ENCODE measurements at places on chromosomes 16 and 17.
A peak's percentile ranks its signal among the peaks of the same experiment; 100 is the strongest.

DNA sequence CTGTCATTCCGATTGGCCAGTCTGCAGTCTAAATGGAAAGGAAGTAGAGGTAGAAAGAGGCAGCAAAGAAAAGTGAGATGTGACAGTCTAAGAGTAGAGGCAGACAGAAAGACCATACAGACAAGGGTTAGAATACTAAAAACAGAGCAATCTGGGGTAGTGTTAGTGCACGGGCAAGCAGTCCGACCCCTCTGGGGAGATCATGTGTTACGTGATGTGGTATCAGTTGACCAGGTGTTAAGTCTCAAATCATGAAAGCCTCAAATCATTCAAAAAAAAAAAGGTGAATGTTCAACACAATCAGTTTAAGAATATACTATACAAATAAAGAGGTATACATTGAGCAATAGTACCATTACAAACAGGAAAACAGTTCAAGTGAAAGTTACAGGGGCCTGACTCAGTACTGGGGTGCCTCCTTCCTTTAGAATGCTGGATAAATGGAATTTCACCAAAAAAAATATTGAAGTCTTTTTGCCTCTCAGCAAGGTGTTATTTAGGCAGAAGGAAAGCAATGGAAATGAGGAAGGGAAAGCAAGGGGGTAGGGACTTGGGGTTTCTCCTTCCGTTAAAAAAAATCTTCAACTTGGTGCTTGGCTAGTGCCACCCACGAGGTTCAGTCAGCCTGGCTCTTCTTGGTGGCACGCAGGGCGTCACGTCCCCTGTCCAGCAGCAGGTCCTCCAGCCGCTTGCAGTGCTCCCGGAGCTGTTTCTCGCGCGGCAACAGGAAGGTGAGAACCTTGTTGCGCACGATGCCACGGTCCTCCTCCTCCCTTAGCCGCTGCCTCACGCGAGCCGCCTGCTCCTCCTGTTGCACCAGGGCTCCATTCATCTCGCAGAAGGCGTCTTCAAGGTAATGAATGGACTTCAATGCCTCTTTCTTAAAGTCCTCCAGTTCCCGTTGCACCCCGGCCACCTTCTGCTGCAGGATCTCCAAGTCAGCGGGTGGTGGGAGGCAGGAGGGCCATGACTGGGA lies 616 bp downstream of the CCDC182 start:
- DNase-seq = no peak

DNA sequence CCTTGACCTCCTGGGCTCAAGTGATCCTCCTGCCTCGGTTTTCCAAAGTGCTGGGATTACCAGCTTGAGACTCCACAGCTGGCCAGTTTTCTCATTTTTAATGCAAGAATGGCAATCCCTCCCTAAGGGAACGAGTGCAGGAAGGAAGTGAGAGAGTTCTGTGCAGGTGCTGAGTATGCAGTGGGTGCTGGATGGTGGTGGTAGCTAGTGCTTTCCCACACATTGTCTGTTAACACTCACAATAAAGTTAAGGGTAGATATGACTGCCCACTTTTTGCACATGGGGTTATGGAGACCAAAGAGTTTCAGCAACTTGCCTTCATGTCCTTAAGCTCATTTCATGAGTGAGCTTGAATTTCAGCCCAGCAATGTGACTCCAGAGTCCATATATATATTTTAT lies 18.5 kb downstream of the RGS9 start:
- DNase-seq = no peak

DNA sequence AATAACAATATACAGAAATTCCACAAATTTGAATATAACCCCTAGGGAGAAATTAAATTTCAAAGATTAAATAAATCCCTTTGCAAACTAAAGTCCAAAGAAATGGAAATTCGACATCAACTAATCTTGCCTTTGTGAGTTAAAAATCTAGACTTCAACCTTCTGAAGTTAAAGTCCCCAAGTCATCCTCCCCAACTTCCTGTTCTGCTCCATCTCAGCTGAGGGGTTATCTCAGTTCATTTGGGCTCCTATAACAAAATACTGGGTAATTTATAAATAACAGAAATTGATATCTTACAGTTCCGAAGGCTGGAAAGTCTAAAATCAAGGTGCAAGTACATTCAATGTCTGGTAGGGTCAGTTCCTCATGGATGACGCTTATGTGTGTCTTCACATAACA lies 22.8 kb upstream of the KDM6B start:
- no peak for DNase-seq

DNA sequence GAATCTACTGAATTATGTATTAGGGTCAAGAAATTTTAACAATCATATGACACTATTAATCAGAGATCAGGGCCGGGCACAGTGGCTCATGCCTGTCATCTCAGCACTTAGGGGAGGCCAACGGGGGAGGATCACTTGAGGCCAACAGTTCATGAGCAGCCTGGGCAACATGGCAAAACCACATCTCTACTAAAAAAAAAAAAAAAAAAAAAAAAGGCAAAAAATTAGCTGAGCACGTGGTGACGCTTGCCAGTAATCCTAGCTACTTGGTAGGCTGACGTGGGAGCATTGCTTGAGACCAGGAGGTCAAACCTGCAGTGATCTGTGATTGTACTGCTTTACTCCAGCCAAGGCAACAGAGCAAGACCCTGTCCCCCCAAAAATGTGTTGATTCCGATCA lies 52.5 kb upstream of the CLEC3A start:
- DNase-seq = no peak

DNA sequence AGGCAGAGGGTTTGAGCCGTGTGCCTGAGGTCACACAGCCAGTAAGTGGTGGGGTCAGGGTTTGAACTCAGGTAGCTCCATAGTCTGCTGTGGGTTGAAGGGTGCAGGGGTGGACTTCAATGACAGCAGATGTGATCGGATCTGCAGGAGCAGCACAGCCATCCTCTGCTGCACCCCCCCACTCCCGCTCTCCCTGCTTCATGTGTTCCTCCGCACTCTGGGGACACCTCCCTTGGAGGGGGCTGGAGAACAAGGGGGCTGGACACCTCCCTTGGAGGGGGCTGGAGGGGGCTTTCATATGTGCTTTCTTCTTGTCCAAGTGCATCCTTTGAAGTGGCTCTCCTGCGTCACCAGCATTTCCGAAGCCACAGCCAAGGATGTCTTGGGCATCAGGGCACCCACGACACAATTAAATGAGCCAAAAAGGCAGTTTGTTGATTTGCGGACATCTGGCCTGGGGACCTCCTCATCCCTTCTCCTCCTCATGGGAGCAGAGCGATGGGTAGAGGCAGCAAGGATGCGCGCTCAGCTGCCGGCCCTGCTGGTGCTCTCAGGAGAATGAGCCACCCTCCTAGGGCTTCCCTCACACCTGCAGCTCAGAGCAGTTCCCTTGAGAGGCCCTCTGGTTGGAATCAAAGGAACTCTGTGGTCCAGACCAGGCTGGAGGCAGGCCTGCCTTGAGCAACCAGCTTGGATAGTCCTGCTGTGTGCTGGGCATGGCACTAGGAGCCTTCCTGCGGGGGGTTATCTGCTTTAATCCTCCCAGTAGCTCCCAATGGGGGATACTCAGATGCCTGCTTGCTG lies 26.2 kb downstream of the WSCD1 start:
- DNase-seq = no peak

- no peak for DNase-seq
These were observed 151.0 kb downstream of the SHISA9 start for GRCh38 chr16:13052431-13052830.

DNA sequence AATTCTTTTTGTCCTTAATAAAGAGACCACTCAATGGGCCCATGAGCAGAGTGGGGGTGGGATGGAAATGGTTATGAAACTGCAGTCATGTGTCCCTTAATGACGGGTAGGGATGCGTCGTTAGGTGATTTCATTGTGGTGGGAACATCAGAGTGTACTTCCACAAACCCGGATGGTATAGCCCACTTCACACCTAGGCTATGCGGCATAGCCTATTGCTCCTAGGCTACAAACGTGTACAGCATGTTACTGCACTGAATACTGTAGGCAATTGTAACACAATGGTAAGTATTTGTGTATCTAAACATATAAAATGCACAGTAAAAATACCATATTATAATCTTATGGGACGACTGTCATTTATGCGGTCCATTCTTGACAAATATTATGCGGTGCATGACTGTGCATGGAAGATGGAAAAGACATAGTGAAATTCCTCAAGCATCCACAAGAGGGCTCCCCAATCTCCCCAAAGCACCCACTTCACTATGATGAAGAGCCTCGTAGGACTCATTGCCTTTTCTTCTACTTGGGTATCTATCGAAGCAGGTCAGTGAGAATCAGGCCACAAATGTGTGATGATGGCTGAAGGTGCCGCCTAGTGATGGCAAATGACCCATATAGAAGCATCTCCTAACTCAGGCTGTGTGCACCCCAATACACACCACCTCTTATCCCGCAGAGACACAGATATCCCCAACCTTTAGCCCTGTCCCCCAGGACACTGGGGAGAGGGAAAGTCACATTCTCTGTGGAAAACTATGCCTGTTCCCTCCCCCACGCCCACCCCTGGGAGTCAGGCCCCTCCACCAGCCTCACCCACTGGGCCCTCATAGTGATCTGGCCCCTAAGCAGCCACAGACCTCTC lies 43.5 kb downstream of the TBX21 start:
- DNase-seq = peak; percentile 10

GRCh38 chr17:5943232-5943631 lies 126.9 kb upstream of the WSCD1 start:
- no peak for DNase-seq

- no peak for DNase-seq
These were observed 79.8 kb downstream of the AMFR start for GRCh38 chr16:56345406-56346050.

- no peak for DNase-seq
These were observed 208.2 kb downstream of the FTO start for GRCh38 chr16:53912155-53912554.

GRCh38 chr17:38715216-38715943 lies 10.3 kb downstream of the MLLT6 start:
- no peak for DNase-seq

DNA sequence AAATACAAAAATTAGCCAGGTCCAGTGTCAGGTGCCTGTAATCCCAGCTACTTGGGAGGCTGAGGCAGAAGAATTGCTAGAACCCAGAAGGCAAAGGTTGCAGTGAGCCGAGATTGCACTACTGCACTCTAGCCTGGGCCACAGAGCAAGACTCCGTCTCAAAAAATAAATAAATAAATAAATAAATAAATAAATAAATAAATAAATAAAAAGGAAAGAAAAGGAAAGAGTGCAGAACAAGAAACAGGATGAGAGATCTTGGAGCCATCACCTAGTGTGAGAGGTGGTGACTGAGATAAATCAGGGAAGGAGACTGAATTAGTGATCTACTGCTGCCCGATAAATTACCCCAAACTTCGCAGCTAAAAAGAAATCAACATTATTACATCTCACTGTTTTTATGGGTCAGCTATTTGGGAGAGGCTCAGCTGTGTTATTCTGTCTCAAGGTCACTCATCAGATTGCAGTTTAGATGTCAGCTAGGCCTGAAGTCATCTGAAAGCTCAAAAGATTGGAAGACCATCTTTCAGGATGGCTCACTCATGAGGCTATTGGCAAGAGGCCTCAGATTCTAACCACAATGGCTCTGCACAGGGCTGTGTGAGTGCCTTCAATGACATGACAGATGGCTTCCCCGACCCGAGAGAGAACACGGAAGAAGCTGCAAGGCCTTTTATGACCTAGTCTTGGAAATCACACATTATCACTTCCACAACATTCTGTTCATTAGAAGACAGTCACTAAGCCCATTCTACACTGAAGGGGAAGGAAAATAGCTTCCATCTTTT lies 66.4 kb downstream of the CMC2 start:
- no peak for DNase-seq

GRCh38 chr17:35536664-35537171 lies 760 bp downstream of the SLFN12L start:
- DNase-seq = no peak

GRCh38 chr17:76872874-76873221 lies 4.6 kb downstream of the MGAT5B start:
- DNase-seq = no peak

- peak; percentile 16 for DNase-seq
These were observed 27.9 kb upstream of the OR4D1 start for GRCh38 chr17:58120195-58120822.

DNA sequence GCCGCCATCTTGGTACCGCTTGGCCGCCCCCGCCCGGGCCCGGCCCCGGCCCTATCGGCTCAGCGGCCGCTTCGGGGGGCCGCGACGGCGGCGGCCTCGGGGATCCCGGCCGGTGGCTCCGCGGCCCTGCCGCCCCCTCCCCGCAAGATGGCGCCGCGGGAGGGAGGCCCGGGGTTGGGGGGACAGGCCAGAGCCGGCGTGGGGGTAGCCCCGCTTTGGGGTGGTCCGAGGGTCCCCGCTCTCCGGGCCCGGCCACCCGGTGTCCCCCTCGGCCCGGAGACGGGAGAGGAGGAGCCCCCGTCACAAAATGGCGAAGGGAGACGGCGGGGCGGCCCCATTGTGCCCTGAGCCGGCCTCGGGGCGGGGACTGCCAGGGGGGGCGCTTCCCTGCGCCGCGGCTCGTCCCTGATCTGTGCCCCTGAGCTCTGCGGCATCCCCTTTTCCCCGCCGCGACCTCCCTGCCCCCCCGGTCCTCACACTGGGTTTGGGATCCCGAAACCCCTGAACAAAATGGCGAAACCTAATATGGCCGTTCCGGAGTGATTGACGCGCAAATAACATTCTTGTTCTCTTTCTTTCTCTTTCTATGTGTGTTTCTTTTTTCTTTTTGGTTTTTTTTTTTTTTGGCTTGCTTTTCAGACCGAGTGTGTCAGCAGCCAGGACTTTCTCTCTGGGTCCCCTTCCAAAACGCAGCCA lies 986 bp downstream of the HAPSTR1 start:
- peak; percentile 42 for DNase-seq

DNA sequence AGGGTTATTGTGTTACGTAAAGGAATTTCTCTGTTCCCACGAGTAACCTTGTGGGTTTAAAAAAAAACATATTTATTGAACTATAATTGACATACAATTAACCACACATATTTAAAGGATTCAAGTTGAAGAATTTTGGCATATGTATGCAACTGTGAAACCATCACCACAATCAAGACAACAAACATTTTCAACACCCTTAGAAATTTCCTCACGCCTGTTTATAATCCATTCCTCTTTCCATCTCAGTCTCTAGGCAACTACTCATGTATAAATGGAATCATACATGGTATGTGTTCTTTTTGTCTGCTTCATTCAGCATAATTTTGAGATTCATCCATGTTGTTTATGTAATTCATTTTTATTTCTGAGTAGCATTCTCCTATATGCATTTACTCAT lies 104.0 kb downstream of the MRTFB start:
- DNase-seq = no peak

DNA sequence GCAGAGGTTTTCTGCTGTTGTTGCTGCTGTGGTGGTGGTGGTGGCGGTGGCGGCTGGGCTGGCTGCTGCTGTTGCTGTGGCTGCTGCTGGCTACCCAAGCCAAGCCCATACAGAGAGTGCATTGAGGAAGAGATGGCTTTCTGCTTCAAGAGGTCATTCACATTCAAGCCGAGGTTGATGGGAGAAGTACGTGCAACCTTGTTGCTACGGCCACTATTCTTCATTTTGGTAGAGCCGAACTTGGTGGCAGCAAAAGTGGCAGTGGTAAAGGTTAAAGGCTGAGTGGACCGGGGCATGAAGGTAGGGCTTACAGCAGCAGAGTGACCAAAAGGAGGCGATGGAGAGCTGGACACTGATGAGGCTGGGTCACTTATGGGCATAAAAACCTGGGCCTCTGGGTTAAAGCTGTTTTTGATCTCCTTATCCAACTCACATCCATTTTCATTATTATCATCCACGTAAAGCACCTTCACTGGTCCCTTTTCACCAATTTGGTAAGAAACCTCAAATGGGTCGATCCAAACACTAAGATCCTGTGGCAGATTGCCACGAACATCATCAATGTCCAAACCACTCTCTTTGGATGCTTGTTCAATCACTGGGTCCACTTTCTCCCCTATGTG lies 2.8 kb downstream of the TOB1 start:
- DNase-seq = no peak
